COR-L47 (cell line): ENCODE measurements at places on chromosomes 1 and 21.

DNA sequence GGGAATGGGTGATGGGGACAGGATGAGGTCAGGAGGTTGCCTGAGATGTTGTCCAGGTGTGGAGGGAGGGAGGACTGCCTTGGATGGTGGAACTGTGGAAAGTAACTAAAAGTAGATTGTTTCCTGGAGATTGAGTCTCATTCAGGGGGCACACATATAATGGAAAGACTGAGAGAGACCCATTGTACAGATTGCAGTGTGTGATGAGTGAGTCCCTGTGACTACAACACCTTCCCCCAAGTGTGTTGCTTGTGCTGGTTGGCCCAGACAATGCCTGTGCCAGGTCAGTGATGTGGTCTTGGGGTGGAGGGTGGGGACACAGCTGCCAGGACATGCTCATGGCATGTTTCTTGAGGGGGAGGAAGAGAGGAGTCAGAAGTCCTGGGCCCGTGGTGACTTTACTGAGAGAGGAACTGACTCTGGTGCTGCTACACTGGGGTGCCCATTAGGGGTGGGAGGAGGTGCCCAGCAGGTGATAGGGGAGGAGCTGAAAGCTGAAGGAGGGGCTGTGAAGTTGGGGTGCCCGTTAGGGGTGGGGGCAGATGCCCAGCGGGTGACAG is 5.2 kb downstream of the SNAP47 start:
- DNase-seq: no peak

DNA sequence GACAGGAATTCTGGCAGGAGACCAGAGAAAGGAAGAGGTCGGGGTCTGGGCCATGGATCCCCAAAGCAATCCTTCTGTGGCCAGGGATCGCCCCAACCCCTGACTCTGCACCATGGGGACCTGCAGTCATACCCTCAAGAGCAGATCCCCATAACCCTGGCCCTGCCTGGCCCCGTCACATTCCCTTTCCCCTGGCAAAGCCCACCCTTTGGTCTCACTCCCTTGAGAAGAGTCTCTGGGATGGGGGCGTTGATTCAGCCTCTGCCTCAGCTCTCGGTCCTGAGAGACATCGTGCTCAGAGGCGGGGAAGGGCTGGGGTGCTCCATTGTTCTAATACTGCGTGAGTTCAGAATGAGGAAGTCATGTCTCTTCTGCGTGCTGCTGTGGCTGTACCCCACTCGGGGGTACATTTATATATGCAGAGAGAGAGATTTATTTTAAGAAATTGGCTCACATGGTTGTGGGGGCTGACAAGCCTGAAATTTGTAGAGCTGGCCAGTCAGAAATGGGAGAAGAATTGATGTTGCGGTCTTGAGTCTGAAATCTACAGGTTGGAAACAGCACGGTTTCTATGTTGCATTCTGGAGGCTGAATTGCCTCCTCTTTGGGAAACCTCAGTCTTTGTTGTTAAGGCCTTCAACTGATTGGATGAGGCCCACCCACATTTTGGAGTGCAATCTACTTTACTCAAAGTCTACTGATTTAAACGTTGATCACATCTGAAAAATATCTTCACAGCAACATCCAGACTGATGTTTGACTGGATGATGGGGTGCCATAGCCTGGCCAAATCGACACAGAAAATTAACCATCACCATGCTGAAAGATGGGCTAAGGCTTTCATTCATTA is 4.2 kb upstream of the PADI2 start:
- DNase-seq: no peak

GRCh38 chr1:10267319-10267718 is 56.9 kb downstream of the KIF1B start:
- DNase-seq: no peak

- no peak for DNase-seq
These were observed 15.5 kb upstream of the MIIP start for GRCh38 chr1:12003762-12004161.

- DNase-seq: no peak
These were observed 50.7 kb upstream of the KCNE2 start for GRCh38 chr21:34313116-34313515.

DNA sequence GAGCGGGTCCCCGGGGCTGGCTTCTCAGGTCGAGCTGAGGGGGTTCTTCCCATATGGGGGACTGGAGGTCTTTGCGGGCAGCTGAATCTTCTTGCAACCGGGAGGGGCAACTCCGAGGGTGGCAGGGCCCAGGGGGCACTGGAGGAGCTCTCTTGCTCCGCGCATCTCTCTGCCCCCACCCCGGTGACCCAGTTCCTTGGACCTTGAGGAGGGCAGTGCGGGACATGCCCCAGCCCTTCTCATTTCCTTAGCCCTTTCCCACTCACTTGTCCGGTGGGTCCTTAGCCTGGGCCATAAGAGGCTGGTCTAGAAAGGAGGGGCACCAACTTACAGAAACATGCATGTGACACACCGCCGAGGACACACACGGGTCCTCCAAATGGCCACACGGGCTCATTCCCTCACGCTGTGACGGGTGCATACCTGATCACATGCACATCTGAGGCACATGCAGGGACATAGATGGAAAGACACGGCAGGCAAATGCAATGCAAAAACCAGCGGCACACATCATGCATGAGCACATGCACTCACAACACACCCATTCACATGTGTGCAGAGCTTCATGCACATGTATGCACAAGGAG is 630 bp downstream of the HPCA start:
- DNase-seq: no peak
